ENCODE measurements at places on chromosomes 16 and 17.

DNA sequence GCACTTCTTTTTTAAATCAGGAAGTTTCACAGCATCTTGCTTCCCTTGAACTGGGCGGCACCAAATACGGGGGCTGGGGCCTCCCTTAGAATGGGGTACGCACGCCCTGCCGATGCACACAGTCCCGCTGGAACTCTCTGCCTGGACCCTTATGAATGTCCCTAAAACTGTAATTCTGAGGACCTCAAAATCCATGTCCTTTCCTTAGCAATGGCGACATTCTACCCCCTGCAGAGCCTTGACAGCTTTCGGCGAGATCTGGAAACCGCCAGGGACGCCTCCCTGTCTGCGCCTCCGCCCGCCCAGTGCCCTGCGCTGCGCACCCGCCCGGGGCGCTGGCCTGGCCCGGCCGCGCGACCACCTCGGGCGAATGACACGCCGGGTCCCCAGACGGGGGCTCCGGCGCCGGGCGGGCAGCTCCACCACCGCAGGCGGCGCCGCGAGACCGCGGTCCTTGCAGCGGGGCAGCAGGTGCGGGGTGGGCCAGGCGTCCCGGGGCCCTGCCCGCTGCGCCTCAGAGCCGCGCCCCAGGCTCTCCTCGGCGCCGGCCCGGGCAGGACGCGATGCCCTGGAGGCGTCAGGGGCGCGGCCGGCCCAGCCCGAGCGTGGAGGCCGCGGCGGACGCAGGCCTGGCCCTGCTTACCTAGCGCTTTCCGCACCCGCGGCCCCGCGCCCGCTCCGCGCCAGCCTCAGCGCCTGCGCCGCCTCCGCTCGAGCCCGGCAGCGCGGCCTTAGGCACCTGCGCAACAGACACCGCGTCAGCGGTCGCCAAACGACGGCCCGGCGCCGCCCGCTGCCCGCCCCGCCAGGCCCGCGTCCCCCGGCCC, 548 bp downstream of the HAGH start:
- DNase-seq = peak; percentile 70
- peak overlapping the region; percentile 81 for H3K27ac ChIP-seq
- H3K4me3 ChIP-seq = peak overlapping the region; percentile 77
- no peaks in the 10 kb centered on the region for H3K27me3 ChIP-seq
- peaks cover 52% of the 10 kb centered on the region for H3K4me1 ChIP-seq
- H3K36me3 ChIP-seq = peaks cover 2% of the 10 kb centered on the region

DNA sequence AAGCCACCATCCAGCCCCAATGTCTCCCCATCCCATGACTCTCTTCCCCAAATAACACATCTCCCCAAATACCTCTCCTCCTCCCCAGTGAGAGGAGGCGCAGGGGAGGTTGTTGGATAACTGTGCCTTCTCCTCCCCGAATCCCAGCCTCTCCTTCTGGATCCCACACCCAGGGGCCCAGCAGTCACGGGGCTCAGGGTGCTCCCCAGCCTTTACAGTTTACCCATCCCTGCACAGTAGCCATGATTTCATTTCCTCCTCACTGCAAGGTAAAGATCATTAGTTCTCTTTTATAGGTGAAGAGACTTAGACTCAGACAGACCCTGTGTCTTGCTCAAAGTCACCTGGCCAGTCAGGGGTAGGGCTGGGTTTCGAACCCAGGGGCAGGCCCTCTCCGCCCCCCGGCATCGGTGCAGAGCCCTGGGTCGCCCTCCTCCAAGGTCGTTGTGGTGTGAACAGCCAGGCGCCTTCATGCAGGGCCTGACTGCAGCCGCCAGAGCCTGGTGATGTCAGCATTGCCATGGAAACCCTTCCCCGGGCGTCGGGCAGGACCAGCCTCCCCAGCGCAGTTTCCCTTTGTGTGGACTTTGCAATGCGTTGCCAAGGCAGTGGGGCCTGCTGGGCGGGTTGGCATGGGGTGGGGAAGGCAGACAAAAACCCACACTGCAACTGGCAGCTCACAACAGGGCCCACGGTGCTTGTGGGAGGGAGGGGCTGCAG, 53.3 kb upstream of the TOB1 start:
- DNase-seq = peak; percentile 82
- H3K27me3 ChIP-seq = no peaks in the 10 kb centered on the region
- H3K36me3 ChIP-seq = no peaks in the 10 kb centered on the region
- H3K27ac ChIP-seq = peak overlapping the region; percentile 97

DNA sequence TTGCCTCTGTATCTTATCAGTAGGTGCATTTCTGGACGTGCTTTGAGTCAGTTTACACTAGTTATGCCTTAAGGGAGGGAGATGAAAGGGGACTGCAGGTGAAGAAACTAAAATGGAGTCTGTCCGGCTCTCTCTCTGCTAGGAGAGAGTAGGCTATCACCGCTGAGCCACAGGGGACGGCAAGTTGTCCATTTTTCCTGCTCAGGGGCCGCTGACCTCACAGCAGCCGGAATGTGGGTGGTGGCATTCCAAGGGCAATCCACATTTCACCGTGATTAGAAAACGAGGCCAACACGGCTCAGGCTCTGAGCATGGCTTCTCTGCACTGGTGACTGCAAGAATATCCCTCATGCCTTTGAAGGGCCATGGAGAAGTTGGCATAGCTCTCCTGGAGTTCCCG, 19.0 kb upstream of the KLHDC4 start:
- no peak overlapping the region for H3K4me3 ChIP-seq
- no peak for DNase-seq
- H3K27ac ChIP-seq = no peak overlapping the region

- DNase-seq = no peak
- no peak overlapping the region for H3K4me3 ChIP-seq
- H3K36me3 ChIP-seq = no peaks in the 10 kb centered on the region
- no peaks in the 10 kb centered on the region for H3K27me3 ChIP-seq
- H3K27ac ChIP-seq = no peak overlapping the region
- H3K4me1 ChIP-seq = no peaks in the 10 kb centered on the region
Observed at GRCh38 chr16:88524973-88525662, 45.1 kb upstream of the ZC3H18 start.
